NCI-H1436 (cell line): ENCODE measurements at places on chromosomes 2 and 18.

DNA sequence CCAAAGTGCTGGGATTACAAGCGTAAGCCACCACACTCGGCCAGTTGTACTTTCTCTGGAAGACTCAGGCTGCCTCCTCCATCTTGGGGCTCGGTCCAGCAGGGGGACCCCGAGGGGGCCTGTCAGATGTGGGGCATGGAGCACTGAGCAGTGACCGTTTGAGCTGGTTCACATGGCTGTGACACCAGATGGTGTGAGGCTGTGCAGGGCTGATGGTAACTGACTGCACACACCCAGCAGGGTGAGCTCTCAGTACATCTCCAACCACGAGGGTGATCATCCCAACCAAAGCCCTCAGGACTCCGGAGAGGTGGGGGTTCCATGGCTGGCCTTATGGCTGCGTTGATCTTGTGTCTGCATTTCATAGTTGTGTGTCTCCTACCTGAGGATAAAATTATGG is 63.4 kb downstream of the FAM168B start:
- DNase-seq, result no peak

DNA sequence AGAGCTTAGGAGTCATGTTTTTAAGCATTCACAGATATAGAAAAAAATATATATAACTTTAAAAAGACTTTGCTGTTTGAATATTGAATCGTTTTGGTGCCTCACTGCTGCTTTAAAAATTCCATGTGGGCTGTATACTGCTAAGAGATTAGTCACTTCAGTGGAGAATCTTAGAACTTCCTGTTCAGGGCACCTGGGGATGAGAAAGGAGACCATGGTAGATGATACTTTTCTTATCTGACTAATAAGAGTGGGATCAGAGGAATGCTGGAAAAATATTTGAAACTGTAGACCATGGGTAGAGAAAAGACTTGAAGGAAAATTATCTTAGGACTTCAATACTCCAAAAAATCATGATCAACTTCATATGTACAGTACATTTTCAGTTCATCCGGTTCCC is 442.2 kb upstream of the SETBP1 start:
- DNase-seq, result no peak

DNA sequence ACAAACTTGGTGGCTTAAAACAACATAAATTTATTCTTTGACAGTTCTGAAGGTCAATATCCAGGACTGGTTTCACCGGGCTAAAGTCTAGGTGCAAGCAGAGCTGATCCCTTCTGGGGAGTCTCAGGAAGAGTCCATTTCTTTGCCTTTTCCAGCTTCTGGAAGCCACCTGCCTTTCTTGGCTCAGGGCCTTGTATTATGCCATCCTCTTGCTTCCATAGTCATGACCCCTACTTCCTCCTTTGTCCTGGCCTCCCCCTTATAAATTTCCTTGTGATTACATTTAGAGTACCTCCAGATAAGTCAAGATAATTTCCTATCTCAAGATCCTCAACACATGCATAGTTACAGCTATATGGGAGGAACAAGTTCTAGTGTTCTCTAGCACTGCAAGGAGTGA is 1089.5 kb downstream of the LRP1B start:
- DNase-seq, result no peak

DNA sequence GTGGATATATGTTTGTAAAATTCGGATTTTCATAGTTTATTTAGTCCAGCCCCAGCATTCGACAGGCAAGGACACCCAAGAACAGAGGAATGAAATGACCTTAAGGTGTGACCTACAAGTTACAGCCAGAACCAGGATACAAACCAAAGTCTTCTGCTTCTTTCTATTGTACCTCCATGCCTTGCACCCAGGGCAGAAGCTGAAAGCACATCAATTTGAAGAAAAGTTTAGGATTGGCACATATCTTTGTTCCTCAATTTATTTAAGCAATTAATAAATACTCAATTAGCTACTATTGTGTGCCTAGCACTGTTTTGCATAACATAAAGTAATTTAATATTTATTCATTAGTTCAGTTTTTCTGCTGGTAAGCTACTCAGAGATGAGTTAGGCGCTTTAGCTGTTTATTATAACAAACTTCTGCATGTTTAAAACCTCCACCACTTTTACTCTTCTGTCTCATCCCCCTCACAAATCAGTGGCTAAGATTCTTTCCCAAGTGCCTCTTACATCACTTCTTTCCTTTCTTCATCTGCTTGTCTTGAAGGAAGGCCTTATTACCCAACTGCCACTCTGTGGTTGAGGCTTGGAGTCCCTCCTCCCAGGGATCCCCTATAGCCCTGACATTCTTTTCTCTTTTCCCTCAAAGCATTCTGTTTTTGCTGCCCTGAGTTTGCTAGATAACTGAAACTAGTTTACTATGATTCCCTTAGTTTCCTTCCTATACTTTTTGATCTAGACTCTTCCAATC is 37.1 kb upstream of the DARS1 start:
- DNase-seq, result no peak

GRCh38 chr2:163733956-163734355 is 1.9 kb downstream of the FIGN start:
- DNase-seq, result no peak

GRCh38 chr2:20182241-20182931 is 42.5 kb downstream of the SDC1 start:
- DNase-seq, result no peak

DNA sequence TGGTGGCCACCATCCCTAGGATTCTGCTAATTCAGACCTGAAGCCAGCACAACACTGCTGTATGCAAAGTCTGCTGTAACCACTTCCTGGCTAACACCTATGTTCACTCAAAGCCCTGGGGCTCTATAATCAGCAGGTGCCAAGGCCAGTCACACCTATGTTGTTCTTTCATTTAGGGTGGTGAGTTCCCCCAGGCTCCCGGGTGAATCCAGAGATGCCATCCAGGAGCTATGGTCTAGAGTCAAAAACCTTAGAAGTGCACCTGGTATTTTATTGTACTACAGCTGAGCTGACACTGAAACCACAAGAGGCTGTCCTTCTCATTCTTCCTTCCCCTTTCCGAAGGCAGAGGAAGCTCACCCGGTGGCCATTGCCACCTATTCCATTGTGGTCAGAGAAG is 46.2 kb upstream of the CCDC141 start:
- no peak for DNase-seq

GRCh38 chr2:18093196-18093595 is 214.7 kb downstream of the KCNS3 start:
- DNase-seq, result no peak

DNA sequence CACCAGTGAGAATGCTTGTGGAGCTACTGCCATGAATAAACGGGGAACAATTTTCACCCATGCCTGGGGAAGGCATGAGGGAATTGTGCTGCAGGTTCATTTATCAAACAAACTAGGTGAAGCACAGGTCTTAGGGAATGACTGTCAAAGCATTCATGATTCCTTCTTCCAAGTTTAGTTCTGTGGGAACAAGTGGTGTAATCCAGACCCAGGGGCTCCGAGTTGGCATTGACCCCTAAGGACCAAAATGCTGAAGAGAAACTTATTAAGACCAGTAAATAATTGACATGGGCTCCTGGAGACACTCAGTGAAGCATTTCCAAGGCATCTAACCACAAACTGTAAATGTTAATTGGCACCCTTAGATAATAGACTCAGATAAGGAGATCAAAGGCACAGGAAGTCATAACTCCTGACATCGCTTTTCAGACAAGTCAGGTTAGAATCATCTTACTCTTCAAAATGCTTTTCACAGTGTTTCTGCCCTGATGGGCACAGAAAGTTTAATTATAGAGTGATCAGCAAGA is 96.9 kb downstream of the SPP2 start:
- no peak for DNase-seq

GRCh38 chr2:26300234-26300925 is 45.6 kb upstream of the SELENOI start:
- no peak for DNase-seq

- DNase-seq, result no peak
Observed at GRCh38 chr2:143682436-143683055, 553.3 kb downstream of the ARHGAP15 start.

DNA sequence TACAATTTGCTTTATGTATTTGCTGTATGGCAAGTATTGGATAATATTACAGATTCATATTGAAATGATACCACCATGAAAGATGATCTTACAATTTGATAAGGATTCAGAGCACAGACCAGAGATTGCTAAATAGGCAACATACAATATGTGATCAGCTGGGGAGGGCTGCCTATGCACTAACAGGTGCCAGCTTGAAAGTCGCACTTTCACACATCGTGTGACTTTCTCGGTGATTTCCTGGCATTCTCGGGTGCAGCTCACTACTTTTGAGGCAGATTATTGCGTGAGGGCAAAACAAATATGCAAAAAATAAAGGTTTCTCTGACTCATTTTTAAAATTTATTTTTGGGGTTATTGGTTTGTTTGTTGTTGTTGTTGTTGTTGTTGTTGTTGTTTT is 36.0 kb downstream of the RBMS1 start:
- DNase-seq, result no peak

- no peak for DNase-seq
Observed at GRCh38 chr2:37283207-37283606, 41.4 kb downstream of the PRKD3 start.

- DNase-seq, result no peak
Observed at GRCh38 chr2:10619643-10620042, 70.1 kb downstream of the NOL10 start.

GRCh38 chr2:191866675-191867506 is 20.0 kb upstream of the CAVIN2 start:
- no peak for DNase-seq

DNA sequence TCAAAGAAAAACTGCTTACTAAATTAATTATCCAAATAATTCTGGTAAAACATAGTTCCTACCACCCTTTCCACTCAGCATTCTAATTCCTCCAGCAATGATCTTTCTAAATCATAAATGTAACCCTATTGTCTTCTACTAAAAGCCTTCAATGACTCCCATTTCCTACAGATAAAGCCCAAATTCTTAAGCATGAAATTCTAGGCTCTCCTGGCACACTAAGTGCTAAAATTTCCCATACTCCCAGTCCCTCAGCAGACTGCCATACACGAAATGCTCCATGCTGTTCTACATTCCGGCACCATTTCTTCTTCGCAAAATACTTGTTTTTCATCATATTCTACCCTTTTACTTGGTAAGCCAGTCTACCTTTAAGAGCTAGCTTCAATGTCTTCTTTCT is 96.9 kb downstream of the CHN1 start:
- DNase-seq, result no peak

DNA sequence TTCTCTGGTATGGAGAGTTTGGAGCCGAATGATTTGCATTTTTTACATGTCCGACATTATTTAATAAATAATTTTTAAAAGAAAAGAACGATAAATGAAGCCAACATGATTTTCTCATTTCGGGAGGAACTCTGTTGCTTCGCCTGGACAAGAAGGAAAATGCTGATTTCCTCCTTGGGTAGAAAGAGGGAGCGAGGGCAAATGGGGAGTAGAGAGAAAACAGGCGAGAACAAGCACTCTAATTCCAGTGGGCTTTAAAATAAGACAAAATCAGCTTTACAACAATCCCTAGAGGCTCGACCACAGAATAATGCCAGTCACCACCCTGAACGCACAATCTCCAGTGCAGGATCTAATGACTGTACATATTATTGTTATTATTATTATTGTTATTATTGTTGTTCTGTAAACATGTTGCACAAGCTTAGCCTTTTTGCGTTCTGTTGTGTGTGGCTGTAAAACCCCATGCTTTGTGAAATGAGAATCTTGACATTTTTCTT is 3.7 kb downstream of the DLX1 start:
- no peak for DNase-seq

DNA sequence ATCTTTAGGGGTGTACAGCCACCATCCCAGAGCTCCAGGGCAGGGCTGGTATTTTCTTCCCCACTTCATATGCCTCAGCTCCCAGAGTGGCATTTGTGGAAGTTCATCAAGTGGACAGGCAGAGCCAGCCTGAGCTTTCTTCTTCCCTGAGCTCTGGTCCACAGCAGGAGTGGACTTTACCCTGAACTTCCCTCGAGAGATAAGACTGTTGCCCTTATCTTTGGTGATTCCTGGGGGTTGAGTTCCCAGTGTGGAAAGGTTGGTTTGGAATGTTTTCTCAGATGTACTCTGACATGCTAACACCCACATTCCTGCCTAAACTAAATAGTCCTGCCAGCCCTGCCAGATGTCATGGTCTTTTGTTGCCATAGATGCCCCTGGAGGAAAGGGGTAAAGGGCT is 62.0 kb upstream of the LGALSL start:
- DNase-seq, result no peak

GRCh38 chr18:67525328-67526099 is 9.0 kb upstream of the DSEL start:
- DNase-seq, result no peak
